Peyer's patch (tissue), 4 donors: ENCODE measurements at places on chromosomes 2 and 18.

GRCh38 chr2:53417385-53417784 lies 350.2 kb upstream of the CHAC2 start:
- DNase-seq, result no peak

DNA sequence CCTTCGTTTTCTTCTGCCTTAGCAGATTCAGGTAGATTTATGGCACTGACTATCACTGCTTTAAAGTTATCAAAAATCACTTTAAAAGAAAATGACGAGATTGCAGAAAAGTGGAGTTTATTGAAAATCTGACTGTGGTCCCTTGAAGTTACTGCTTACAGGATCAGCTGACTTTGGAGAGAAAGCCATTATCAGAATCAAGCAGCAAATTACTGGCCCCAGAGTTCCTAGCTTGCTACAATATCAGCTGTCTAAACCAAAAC lies 18.5 kb downstream of the MBP start:
- DNase-seq, result no peak

DNA sequence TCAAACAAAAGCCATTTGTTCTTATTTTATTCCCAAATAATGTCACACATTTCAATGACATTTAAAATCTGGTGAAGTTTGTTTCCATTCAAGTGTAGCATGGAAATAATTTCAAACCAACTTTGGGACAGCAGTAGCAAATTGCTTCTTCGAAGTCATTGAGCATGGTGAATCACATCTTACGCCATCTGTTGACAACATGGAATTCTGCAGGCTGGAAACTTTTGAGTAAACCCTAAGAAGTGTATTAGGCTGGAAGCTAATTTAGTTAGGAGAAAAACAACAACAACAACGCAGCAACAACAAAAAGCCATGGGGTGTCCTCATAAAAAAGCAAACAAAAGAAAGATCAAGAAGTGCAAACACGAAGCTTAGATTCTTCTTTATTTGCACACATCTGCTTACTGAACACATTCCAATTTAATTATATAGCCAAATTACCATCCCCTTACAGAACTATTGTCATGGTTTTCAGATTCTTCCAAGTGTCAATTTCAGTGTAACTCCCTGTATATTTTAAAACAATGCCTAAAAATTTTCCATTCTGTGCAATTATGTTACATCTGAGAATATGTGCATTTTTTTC lies 659.0 kb upstream of the CDH7 start:
- no peak for DNase-seq

DNA sequence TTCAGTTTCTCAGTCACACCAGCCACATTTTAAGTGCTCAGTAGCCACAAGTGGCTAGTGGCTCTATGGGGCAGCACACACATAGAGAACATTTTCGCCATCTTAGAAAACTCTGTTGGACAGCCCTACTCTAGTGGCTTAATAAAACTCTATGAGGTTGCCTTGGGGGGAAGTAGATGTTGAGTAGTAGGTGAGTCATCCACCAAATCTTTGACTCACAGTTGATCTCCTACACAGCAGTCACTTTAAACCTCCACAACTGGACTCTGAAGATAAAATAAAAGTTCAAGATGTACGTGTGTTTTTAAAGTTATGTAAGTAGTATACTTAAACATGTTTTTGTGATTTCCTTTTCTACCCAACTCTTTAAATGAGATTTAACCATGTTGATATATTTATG lies 379.0 kb downstream of the SETBP1 start:
- no peak for DNase-seq

GRCh38 chr2:112148477-112148876 lies 10.3 kb downstream of the FBLN7 start:
- no peak for DNase-seq

DNA sequence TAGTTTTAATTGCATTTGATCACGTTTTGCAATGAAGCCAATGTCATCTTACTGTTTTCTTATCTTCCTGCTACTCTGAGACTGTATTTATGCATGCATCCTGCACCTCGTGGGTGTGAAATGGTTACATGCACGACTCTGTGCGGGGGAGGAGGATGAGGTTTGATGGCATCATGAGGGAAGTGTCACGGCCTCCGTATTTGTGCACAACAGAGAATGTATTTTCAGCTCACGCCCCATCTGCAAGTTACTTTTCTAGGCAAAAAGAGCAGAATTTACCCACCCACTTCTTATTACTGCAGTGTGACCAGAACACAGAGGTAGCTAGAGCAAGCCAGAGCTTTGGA lies 145.1 kb downstream of the TDRD15 start:
- DNase-seq, result no peak

DNA sequence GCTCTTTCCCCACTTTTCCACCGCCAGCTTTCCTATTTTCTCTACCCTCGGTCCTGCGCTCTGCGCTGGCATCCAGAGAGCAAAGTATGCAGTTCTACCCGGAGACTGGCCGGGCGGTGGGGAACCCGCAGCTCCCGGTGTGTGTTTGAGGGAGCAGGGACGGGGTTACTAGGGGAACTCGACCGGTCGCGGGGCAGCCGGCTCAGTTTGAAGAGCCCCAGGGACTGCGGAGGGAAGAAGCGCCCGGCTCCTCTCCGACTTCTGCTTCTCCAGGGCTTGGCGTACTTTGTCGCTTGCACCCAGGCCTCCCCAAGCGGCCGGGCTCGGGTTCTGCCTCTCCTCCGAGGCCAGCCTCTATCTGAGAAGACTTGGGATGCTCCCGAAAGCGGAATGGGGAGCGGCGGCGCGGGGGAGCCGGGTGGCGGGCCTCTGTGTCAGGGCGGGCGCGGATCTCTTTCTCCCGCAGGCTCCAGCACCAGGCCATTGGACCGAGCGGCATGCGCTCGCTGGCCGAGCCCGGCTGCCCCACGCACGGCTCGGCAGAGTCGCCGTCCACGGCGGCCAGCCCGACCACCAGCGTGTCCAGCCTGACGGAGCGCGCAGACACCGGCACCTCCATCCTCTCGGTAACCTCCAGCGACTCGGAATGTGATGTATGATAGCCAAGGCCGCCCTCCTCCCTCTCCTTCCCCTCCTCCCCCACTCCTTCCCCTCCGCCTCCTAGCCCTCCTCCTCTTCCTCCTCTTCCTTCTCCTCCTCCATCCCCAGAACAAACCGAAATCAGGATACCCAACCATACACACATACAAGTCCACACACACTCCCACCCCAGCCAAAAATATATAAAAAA lies 2.8 kb downstream of the SIX3 start:
- DNase-seq, result no peak

GRCh38 chr2:29014331-29014730 lies 33.2 kb downstream of the TOGARAM2 start:
- no peak for DNase-seq

DNA sequence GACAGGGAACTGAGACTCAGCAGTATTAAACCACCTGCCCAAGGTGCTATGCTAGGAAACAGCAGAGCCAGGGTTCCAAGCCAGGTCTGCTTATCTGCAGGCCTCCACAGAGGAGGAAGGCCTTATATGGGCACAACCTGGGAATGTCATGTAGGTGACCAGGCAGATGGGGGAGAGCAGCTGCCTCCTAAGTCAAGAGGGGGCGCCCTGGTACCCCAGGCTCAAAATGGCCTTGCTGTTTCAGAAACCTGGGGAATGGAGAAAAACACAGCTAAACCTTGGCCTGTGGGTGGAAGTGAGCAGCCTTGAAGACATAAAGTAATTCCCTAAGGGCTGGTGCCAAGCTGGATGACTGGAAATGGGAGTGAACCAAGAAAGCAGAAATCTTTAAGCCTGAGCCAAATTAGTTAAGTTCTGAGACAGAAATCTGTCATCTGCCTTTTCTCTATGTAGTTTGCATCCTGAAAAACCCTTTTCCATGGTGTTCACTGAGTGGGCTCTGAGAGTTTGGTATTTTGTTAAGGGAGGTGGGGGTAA lies 79.1 kb downstream of the MAPK4 start:
- no peak for DNase-seq

GRCh38 chr18:36724591-36725001 lies 104.2 kb downstream of the TPGS2 start:
- DNase-seq, result no peak

GRCh38 chr2:66521291-66521922 lies 86.5 kb downstream of the MEIS1 start:
- no peak for DNase-seq

- DNase-seq, result no peak
Observed at GRCh38 chr2:149954981-149955600, 367.5 kb upstream of the MMADHC start.

DNA sequence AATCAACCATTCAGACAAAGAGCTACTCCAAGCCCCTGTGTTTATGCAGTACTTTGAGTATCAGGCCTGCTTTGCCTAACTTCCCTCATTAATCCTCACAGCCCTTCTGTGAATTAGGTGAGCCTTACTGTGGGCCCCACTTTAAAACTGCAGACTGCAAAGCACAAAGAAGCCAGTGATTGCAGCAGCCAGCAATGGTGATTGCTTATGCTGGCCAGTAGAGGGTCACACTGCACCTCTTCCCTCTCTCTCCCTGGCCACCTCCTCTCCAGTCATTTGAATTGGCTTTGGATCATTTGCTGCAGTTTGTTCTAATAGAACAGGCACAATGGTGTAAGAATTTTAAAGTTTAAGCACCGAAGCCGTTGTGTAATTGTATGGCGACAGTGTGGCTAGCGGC lies 229.9 kb downstream of the AGPS start:
- DNase-seq, result no peak

DNA sequence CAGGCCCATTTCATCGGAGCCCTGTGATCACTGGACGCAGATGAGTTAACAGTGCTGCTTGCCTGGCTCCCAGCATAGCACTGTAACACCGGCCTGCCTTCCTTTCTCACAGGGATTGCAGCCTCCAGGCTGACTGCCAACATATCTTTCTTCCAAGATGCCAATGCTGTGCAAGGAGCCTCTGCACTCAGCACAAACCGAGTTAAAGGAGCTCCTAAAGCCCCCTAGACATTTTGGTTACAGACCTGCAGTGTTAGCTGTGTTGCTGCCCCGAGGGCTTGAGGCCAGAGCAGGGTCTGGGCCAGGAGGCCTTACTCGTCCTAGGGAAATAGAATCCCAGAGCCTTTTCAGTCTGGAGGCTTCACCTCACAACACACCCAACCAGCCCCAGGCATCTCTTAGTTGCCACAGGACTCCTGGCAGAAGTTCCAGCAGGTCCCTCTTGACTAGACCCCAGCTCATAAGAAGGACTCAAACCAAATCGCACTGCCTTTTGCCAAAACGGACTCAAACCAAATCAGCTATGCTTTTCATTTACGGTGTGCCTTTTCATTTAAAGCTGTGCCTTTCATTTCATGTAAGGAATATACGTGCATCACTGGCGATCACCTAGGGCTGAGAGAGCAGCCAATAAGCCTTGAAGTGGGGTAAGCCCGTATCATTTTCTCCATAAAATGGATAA lies 58.4 kb upstream of the EML4 start:
- DNase-seq, result no peak
